Thymus (tissue), 14 donors: ENCODE measurements at places on chromosomes 1 and 21. TPM values are rescaled to one million over a fixed set of nuclear protein-coding genes. Genes with fewer than 3 reads are reported as not detected.

The ZP4 gene
- 0.34 TPM for polyA plus RNA-seq

The SH2D2A gene
- polyA plus RNA-seq, result 44.8 TPM

DNA sequence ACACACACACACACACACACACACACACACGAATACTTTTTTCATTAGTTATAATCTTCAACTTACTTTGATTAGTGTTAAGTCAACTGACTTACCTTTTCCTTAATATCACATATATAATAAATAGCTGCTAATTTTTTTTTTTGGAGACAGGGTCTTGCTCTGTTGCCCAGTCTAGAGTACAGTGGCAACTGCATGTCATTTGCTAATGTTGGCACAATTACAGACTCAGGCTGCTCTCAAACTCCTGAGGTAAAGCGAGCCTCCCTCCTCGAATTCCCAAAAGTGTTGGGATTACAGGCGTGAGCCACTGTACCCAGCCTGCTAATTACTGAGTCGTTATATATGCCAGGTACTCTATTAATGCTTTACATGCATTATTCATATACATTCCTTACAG is 20.8 kb upstream of the TAL1 start:
- DNase-seq, result no peak

DNA sequence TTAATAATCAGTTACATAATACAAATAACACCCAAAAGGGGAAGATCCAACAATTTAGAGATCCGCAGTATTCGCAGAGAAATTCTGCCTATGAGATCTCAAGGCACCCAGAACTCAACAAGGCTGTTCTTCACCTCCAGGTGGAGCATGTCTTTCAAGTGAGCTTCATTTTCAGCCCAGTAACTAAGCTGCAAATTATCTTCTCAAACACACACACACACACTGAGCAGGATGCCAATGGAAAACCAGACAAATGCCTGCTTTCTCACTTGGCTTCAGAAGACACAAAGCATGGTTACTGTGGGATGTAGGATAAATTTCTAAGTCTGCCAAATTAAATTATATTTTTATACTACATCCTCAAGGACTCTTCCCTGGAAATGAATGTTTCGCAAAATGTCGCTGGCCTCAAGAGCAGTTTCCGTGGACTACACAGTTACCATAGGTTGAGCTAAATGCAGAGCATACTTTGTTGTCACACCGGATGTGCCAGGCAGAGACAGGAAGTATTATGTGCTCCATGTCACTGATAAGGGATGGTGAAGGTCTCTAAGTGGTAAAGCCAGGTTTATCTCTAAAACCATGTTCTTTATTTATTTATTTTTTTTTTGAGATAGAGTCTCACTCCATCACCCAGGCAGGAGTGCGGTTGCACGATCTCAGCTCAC is 30.3 kb downstream of the UBR4 start:
- DNase-seq, result peak; percentile 8
